ENCODE measurements at places on chromosomes 4 and X. TPM values are rescaled to one million over a fixed set of nuclear protein-coding genes. Genes with fewer than 3 reads are reported as not detected.

Gene SGCB
- 8.7 TPM for total RNA-seq

Gene GLRA3
- total RNA-seq: 0.28 TPM

Gene ATOH1
- 0.55 TPM for total RNA-seq

Gene PNMA5
- total RNA-seq: 0.22 TPM

Gene RHOXF2B
- total RNA-seq: not detected

Gene CLNK
- total RNA-seq: not detected

Measured in H7 (cell line).